ENCODE measurements at places on chromosomes 1 and 21. TPM values are rescaled to one million over a fixed set of nuclear protein-coding genes. Genes with fewer than 3 reads are reported as not detected.

The ALPL gene
- total RNA-seq: 0.31 TPM

The PERM1 gene
- 0.15 TPM for total RNA-seq

The PGBD5 gene
- 1.1 TPM for total RNA-seq

The KRTAP13-2 gene
- not detected for total RNA-seq

The S100A9 gene
- total RNA-seq: 0.96 TPM

The VHLL gene
- total RNA-seq: not detected

The LEFTY2 gene
- 0.09 TPM for total RNA-seq

The ZNF670 gene
- 3.7 TPM for total RNA-seq

The TMIGD3 gene
- not detected for total RNA-seq

The ZNF593OS gene
- not detected for total RNA-seq

The TSPEAR gene
- not detected for total RNA-seq

The RPS27 gene
- 7,196 TPM for total RNA-seq

The RHD gene
- total RNA-seq: not detected

The AUNIP gene
- total RNA-seq: 6.0 TPM

The KRTAP19-1 gene
- total RNA-seq: not detected

The FCRLB gene
- 1.7 TPM for total RNA-seq

The LRRC71 gene
- total RNA-seq: 0.38 TPM

The C1orf21 gene
- total RNA-seq: 9.0 TPM

The NLRP3 gene
- not detected for total RNA-seq

The OR2L2 gene
- not detected for total RNA-seq

The UQCRHL gene
- total RNA-seq: 6.9 TPM

The GPX7 gene
- not detected for total RNA-seq

The CASQ2 gene
- total RNA-seq: not detected

The FUCA1 gene
- total RNA-seq: 10.4 TPM

The CD84 gene
- total RNA-seq: not detected

The U2AF1 gene
- total RNA-seq: 63.6 TPM

The REN gene
- total RNA-seq: not detected

The TIPRL gene
- total RNA-seq: 35.6 TPM

The GJB3 gene
- total RNA-seq: 8.1 TPM

The TMPRSS3 gene
- 0.38 TPM for total RNA-seq

The EPS8L3 gene
- 0.94 TPM for total RNA-seq

The ACTL8 gene
- 1.9 TPM for total RNA-seq

The ZBTB37 gene
- total RNA-seq: 1.9 TPM

The S100A16 gene
- 483 TPM for total RNA-seq

The PACC1 gene
- total RNA-seq: 20.7 TPM

The RNU1-3 gene
- not detected for total RNA-seq

The HLX gene
- 5.0 TPM for total RNA-seq

The GUCA2B gene
- not detected for total RNA-seq

The PAPPA2 gene
- total RNA-seq: not detected

The AKNAD1 gene
- 1.1 TPM for total RNA-seq

The TCEA3 gene
- not detected for total RNA-seq

The NDUFS2 gene
- 78.6 TPM for total RNA-seq

The LYPD8 gene
- not detected for total RNA-seq

The BEND5 gene
- total RNA-seq: not detected

The C1orf216 gene
- 14.3 TPM for total RNA-seq

The FCMR gene
- 4.4 TPM for total RNA-seq

The SMPDL3B gene
- 1.1 TPM for total RNA-seq

The CBS gene
- total RNA-seq: 12.1 TPM

The ATP5IF1 gene
- total RNA-seq: 150 TPM

The SELL gene
- 0.29 TPM for total RNA-seq

The FAM151A gene
- total RNA-seq: not detected

The NECTIN4 gene
- total RNA-seq: 1.6 TPM

The ARHGEF10L gene
- 6.9 TPM for total RNA-seq

Data from A549 treated with DMSO at 1 μM for 4 hours (cell line).